NCI-H446 (cell line): ENCODE measurements at places on chromosomes 1 and 21.
A peak's percentile ranks its signal among the peaks of the same experiment; 100 is the strongest.

DNA sequence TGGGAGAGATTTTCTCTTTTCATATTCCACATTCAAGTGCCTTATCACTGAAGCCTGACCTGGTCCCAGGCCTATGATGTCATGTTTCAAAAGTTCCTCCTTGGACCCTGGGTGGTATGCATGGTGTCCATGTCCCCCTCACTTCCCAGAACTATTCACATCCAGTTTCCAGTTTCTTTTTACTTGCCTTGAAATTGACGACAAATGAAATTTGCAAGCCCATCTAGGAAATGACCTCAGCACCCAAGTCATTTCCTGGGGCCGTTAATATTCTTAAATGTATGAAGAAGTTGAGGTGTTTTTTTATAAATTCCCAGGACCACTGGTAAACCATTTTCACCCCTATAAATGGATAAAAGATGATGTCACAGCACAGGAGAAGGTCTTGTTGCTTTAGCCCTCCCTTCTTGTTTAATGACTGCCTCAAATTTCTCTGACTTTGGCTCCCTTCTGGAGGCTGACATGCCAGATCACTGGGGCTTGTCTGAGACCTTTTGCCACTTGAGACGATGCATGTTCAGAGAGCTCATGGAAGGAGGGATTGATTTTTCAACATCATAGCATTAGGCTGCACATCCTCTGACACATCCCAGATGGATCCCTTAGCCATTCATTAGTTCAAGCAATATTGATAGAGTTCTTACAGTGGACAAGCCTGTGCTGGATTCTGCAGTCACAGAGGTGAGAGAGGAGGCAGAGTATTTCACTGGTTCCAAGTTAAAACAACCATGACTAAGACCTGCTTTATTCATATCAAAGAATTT lies 221.3 kb downstream of the PLPP3 start:
- no peak for DNase-seq

GRCh38 chr1:92577261-92577895 lies 90.7 kb upstream of the GFI1 start:
- peak; percentile 11 for DNase-seq

- no peak for DNase-seq
Measured at GRCh38 chr21:44027607-44028286, 15.6 kb downstream of the TRAPPC10 start.

GRCh38 chr1:94856004-94856403 lies 35.8 kb downstream of the SLC44A3 start:
- no peak for DNase-seq

- DNase-seq = no peak
Measured at GRCh38 chr1:95035536-95035935, 37.2 kb downstream of the ALG14 start.

GRCh38 chr1:167676916-167677848 lies 44.6 kb upstream of the MPZL1 start:
- DNase-seq = no peak

DNA sequence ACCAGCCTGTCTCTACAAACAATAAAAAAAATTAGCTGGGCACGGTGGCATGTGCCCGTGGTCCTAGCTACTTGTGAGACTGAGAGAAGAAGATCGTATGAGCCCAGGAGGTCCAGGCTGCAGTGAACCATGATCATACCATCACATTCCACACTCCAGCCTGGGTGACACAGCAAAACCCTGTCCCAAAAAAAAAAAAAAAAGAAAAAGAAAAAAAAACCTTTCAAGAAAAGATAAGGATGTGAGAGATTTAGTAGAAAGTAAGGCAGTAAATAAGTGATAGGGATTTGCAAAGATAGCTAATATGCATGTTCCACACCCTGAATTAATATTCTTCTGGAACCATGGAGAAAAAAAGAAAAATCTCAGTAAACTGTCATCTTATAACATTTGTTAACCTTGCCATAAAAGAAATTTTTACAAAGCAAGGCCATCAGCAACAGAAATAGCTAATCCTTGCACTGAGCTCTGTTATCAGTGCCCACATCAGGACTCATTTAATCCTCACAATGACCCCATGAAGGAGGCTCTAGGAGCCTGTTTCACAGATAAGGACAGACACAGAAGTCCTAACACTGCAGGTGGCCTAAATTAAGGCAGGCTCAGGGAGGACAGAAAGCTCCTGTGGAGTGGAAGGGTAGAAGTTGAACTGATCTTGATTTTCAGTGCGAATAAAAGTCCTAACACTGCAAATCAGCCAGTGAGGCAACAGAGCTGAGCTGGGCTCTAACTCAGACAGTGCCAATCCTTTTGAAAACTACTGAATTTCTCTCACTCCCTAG lies 7.6 kb downstream of the GNB1 start:
- DNase-seq = no peak

- no peak for DNase-seq
Measured at GRCh38 chr21:16811011-16811410, 701.8 kb upstream of the CXADR start.
